ENCODE measurements at places on chromosomes 7 and 10.

- DNase-seq: no peak
These were observed 552.4 kb upstream of the MGMT start for GRCh38 chr10:128914681-128915080.

GRCh38 chr7:92691578-92691977, 101.4 kb upstream of the FAM133B start:
- DNase-seq: no peak

DNA sequence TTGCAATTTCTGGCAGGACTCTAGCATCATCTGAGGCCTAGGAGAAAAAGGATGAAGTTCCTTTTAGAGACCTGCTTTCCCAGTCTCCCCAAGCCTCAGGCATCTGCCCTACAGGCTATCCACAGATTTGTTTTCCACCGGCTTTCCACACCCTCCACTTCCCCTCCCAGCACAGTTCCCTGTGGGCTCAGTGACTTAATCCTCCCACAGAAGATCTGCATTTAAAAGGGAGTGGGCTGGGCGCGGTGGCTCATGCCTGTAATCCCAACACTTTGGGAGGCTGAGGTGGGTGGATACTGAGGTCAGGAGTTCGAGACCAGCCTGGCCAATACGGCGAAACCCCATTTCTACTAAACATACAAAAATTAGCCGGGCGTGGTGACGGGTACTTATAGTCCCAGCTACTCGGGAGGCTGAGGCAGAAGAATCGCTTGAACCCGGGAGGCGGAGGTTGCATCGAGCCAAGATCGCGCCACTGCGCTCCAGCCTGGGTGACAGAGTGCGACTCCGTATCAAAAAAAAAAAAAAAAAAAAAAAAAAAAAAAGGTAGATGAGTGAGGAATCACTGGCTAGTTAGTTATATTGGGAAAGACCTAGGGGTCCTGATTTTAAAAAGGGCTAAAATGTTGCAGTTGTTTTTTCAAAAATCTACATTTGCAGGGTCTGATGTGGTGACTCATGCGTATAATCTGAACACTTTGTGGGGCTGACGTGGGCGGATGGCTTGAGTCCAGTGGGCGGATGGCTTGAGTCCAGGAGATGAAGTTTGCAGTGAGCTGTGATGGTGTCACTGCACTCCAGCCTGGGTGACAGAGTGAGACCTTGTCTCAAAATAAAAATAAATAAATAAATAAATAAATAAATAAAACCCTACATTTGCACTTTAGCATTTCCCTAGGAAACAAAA, 119.5 kb downstream of the BAMBI start:
- DNase-seq: no peak

DNA sequence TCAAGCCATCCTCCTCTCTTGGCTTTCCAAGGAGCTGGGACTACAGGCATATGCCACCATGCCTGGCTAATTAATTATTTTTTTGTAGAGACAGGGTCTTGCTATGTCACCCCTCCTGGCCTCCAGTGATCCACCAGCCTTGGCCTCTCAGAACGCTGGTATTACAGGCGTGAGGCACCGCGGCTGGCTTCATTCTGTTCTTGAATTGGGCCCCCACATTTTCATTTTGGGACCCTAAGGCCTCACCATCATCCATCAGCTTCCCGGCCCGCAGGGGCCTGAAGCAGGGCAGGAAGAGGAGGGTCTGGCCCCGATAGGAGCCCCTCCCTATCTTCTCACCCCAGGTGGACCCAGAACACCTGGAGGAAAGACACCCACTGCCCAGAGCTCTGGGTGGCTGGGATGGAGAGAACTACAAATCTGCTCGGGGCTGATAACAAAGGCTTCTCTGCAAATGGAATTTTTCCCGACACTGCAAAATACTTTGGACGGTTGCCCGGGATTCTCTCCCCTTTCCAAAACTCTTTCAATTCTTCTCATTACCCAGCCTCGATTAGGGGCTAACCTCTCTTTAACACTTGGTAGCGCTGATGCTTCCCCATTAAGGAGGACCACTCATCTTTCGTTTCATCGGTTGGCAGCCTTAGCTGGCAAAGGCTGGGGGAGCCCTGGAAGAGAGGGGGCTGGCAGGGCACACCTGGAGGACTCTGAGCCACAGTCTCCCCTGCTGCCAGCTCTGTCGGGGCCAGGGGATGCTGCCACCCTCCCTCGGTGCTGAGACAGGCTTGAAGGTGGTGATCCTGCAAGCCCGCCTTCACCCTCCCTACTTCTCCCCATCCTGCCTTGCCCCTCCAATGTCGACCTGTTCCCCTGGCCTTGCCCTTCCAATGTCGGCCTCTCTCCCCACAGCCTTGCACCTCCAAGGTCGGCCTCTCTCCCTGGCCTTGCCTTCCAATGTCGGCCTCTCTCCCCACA, 81.0 kb upstream of the GNA12 start:
- no peak for DNase-seq

GRCh38 chr7:16235147-16236114, 185.9 kb downstream of the CRPPA start:
- DNase-seq: no peak

DNA sequence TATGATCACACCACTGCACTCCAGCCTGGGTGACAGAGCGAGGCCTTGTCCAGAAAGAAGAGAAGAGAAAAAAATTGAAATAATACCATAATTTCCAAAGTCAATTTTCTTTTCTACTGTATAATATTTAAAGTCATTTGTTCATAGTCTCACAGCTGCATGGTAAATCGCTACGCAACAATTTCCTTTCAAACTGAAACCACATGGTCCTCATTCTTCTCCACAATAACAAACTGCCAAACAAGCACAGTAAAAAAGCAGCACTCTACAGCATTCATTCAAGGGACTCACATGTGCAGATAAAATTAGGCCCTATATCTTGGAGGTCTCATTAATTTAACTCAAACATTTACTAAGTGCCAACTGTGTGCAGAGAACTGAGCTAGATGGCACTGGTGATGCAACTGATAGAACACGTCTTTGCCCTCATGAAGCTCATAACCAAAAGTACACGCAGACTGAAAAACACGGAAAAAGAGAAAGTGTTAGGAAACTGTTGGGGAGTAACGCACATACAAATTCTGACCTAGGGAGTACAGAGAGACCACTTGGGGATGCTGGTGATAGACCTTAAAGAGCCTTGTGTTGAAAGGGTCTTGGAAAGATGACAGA, 68.4 kb upstream of the SRRM3 start:
- no peak for DNase-seq

DNA sequence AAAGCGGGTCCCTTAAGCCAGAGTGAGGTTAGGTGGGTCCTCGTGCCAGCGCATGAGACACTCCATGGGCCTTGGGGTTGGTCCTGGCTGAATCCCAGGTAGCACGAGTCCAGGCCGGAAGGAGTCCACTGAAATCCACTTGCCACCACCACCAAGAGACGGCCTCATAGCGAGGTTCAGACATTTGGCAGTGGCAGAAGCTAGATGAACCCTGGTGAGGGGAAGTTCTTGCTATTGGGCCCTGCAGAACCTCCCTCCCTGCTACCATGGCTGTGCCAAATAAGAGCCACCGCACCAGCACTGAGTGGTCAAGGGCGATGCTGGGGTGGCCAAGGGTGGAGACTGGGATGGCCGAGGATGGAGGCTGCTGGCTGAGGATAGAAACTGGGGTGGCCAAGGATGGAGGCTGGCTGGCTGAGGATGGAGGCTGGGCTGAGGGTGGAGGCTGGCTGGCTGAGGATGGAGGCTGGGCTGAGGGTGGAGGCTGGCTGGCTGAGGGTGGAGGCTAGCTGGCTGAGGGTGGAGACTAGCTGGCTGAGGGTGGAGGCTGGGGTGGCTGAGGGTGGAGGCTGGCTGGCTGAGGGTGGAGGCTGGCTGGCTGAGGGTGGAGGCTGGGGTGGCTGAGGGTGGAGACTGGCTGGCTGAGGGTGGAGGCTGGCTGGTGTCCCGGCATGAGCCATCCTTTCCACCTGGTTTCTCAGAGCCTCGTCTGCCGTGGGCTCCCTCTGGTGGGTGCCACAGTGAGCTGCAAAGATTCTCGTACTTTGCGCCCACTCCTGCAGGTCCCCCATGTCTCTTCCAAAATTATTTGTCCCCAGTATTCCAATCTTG, 88.2 kb downstream of the ELFN1 start:
- no peak for DNase-seq

GRCh38 chr10:116607336-116607735, 13.4 kb upstream of the PNLIPRP2 start:
- no peak for DNase-seq

Data from activated CD4-positive, CD25-positive, alpha-beta regulatory T cell (primary cell).